Activated CD8-positive, alpha-beta T cell treated with anti-CD3 and anti-CD28 coated beads, Interleukin-2, amount 10 ng/mL, durations not matched to agents 7 days and 5 days (primary cell): ENCODE measurements at places on chromosomes 12 and 14. TPM values are rescaled to one million over a fixed set of nuclear protein-coding genes. Genes with fewer than 3 reads are reported as not detected.

DNA sequence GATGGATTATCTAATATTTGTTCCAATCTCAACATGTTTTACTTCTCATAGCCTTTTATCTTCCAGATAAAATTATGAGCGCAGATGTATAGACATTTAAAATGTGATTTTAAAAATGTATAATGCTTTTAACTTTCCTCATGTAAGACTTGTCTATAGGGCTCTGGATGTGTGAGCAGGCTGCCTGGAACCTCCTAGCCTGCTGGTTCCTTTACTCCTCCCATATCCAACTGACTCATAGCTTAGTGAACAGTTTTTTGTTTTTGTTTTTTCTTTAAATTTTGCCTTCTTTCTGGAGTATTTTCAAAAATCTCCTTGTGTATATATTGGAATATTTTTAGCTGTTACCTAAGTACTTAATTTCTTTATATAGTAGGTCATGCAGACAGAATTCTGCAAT is 115.4 kb downstream of the PDE3A start:
- no peak for DNase-seq

TMEM260 gene
- total RNA-seq: 15.8 TPM

CPM gene
- 0.34 TPM for total RNA-seq

DNA sequence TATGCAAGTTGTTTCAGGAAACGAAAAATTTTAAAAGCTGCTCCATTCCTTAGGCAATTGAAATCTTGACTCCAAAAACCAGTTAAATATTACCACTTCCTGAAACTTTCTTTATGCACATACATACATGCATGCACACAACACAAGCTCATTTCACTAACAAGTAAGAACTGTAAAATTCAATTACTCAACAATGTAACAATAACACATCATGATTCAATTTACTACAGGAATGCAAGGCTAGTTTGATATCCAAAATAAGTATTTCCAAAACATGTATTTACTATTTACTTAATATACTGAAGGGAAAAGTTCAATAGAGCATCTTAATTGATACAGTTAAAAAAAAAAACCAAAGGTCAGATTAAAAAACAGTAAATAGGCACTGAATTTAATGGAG is 19.6 kb downstream of the NAP1L1 start:
- no peak for DNase-seq

PSEN1 gene
- total RNA-seq: 33.0 TPM

AKAP3 gene
- 2.6 TPM for total RNA-seq

DNA sequence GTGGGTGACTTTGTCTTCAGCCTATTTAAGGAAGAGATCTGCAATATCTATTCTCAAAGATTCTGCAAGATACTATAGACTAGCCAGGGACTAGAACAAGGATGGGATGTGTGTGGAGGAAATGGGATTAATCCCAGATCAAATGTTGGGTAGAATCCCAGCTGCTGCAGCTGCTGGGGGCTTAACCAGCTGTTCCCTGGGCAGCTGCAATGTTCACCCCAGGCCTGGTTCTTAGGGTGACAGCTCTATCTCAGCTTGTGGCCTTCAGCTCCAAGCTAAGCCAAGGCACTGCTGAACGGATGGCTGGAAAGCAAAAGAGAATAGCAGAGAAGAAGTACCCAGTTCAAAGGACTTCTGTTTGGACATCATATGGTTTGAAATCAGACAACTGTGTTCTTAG is 10.0 kb upstream of the RHEBL1 start:
- DNase-seq: no peak

FOXG1 gene
- total RNA-seq: not detected

EFS gene
- not detected for total RNA-seq

PRB3 gene
- total RNA-seq: not detected

DNA sequence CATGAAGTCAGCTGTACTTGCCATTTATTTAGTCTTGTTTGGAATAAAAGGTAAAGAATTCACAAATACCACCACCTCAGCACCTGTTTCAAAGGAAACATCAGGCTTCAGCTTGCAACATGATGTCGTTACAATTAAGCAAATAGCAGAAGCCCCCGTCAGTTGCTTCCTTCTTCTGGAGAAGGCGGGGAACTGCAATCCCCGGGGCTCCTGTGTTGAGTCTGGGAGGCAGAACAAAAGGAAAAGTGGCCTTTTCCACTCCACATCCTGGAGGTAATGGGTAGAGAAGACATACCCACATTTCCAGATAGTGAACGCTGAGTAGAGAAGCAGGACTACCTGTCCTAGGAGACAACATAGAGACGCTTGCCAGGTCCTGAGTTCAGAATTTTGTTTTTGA is 92.8 kb downstream of the DNAH10 start:
- DNase-seq: no peak

- DNase-seq: no peak
These were observed 102.2 kb downstream of the VEZT start for GRCh38 chr12:95319694-95320331.

GRCh38 chr12:116492703-116493324 is 66.4 kb upstream of the MAP1LC3B2 start:
- no peak for DNase-seq

NACA gene
- 793 TPM for total RNA-seq

DNA sequence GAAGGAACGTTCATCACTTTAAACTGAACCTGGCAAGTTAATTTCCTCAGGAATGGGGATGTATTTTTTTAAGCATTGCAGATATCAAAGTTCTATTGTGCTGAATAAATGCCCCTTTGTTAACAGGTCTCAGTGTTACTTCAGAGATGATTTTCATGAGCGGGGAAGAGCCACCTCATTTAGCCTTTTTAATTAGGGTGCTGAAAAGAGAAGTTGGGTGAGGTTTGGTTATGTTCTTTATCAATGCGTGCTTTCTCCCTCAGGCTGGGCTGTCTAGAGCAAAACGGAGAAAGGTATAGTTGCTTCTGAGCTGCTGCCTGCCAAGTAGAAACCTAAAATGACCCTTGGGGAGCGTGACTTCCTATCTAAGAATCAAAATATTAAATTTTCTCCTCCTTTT is 8.0 kb upstream of the HIP1R start:
- no peak for DNase-seq
